ENCODE measurements at places on chromosomes 4 and X. TPM values are rescaled to one million over a fixed set of nuclear protein-coding genes. Genes with fewer than 3 reads are reported as not detected.

MTCP1 gene
- 20.3 TPM for total RNA-seq

GRCh38 chr4:139808808-139809756 is 143.5 kb downstream of the MGST2 start:
- DNase-seq: no peak
- H3K27ac ChIP-seq: no peak overlapping the region
- H3K27me3 ChIP-seq: peaks cover 8% of the 10 kb centered on the region
- no peak overlapping the region for H3K4me3 ChIP-seq
- H3K36me3 ChIP-seq: no peaks in the 10 kb centered on the region

- H3K4me1 ChIP-seq: no peaks in the 10 kb centered on the region
- H3K27ac ChIP-seq: no peak overlapping the region
- no peaks in the 10 kb centered on the region for H3K27me3 ChIP-seq
- H3K36me3 ChIP-seq: peaks cover 62% of the 10 kb centered on the region
- no peak for DNase-seq
Observed at GRCh38 chr4:1327526-1328266, 19.3 kb upstream of the UVSSA start.

ELOVL6 gene
- total RNA-seq: 0.22 TPM

DNA sequence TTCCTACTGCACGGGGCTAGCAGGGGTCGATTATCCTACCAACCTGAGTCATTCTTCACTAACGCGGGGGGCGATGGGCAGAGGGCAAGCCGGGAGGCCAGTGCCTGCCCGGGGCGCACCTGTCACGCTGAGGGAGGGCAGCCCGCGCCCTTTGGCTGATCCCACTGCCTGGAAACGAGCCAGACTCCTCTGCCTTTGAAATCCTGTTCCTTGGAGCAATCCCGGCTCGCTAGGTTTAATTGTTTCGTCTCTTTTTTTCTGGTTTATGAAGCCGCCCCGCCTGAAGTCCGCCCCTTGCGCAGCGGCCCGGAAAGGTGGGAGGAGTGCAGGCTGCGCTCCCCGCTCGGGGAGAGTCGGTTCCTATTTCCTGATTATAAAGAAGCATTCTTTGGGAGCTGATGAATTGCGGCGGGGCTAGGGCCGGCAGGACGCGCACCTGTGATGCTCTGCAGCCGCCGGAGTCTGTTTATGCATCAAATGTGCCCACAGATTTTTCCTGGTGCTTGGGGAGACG is 484.2 kb downstream of the BCOR start:
- no peaks in the 10 kb centered on the region for H3K27me3 ChIP-seq
- H3K4me3 ChIP-seq: peak overlapping the region; percentile 41
- H3K36me3 ChIP-seq: no peaks in the 10 kb centered on the region

CHST7 gene
- total RNA-seq: 2.7 TPM

- no peaks in the 10 kb centered on the region for H3K27me3 ChIP-seq
- H3K4me1 ChIP-seq: no peaks in the 10 kb centered on the region
- H3K4me3 ChIP-seq: no peak overlapping the region
- no peak for DNase-seq
- no peak overlapping the region for H3K27ac ChIP-seq
Observed at GRCh38 chr4:123866796-123867195, 470.2 kb downstream of the SPRY1 start.

- peaks cover 4% of the 10 kb centered on the region for H3K27me3 ChIP-seq
- H3K4me3 ChIP-seq: peak overlapping the region; percentile 55
- peaks cover 10% of the 10 kb centered on the region for H3K36me3 ChIP-seq
- H3K4me1 ChIP-seq: peaks cover 13% of the 10 kb centered on the region
- H3K27ac ChIP-seq: no peak overlapping the region
- no peak for DNase-seq
Observed at GRCh38 chr4:185143601-185143969, 519 bp downstream of the SLC25A4 start.

TCEAL5 gene
- not detected for total RNA-seq

UNC5C gene
- total RNA-seq: not detected

ABCG2 gene
- 0.07 TPM for total RNA-seq

MAGEA6 gene
- not detected for total RNA-seq

- H3K4me1 ChIP-seq: no peaks in the 10 kb centered on the region
- DNase-seq: no peak
- no peak overlapping the region for H3K4me3 ChIP-seq
- H3K27me3 ChIP-seq: no peaks in the 10 kb centered on the region
Observed at GRCh38 chr4:94548571-94548970, 96.8 kb downstream of the PDLIM5 start.

Measured in B cell (primary cell).